Right atrium auricular region (tissue), 2 donors: ENCODE measurements at places on chromosomes 3 and 15. TPM values are rescaled to one million over a fixed set of nuclear protein-coding genes. Genes with fewer than 3 reads are reported as not detected.

DNA sequence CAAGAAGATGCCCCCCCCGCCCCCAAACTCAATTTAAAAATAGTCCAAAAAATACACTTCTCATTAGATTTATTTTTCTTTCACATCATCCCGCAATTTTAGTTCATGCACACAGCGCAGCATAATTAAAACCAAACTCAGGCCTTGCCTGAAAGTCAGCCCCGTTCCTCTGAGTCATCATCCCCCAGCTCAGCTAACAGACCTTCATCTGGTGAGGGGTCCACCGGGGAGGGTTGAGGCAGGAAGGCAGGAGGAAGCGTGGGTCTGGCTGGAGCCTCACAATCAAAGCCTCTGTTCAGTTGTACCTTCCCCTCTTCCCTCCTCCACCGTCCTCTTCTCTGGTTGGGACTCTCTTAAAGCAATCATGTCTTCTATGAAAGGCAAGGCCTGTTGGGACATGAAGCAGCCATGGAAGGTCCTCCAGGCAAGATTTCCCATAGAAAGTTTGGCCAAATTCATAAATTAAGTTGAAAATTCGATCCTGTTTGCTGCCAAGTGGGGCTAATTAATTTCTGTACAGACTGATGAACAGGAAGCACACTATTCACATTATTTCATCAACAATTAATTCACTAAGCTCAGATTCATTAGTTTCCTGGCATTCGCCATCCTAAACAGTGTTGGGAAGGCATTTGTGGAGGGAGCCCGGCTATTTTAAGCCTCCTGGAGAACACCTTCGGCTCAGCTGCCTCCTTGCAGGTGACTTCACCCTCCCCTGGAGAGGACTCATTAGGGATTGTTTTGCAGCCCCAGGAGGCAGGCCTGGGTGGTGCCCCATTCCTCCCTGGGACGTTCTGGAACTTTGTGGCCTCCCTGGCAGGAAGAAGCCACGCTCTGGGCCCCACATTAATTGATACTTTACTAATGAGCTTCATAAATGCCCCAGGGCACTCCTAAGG, 72.3 kb upstream of the BNC1 start:
- H3K27me3 ChIP-seq: no peaks in the 10 kb centered on the region
- H3K36me3 ChIP-seq: no peaks in the 10 kb centered on the region
- no peaks in the 10 kb centered on the region for H3K4me1 ChIP-seq
- DNase-seq: no peak

- H3K27ac ChIP-seq: peak overlapping the region; percentile 87
- H3K4me1 ChIP-seq: no peaks in the 10 kb centered on the region
- DNase-seq: peak; percentile 70
These were observed 42.7 kb downstream of the EIF2AK4 start for GRCh38 chr15:39976291-39977274.

GRCh38 chr3:191762323-191762960, 301.5 kb downstream of the PYDC2 start:
- H3K27ac ChIP-seq: no peak overlapping the region
- no peaks in the 10 kb centered on the region for H3K4me1 ChIP-seq
- H3K27me3 ChIP-seq: no peaks in the 10 kb centered on the region
- DNase-seq: no peak

GRCh38 chr3:71247221-71247957, 336.1 kb downstream of the FOXP1 start:
- no peak overlapping the region for H3K4me3 ChIP-seq
- peak overlapping the region; percentile 86 for H3K27ac ChIP-seq
- H3K27me3 ChIP-seq: no peaks in the 10 kb centered on the region
- no peaks in the 10 kb centered on the region for H3K4me1 ChIP-seq
- DNase-seq: no peak

DNA sequence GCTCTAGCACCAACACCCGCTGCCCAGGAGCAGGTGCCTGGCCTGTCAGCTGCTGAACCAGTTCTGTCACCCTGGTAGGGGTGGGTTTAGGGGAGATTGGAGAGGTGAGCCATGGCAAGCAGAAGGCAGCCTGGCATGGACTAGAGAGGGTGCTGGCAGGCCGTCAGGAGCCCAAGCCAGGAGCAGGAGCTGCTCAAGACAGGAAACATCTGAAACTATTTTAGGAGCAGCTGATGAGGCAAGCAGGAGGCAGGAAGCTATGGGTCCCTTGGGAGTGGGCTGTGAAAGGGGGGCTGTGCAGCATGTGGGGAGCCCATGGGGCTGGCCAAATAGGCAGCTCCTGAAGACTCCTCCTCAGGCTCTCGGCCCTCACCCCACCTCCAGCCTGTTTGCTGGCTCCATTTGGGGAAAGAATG, 2.3 kb downstream of the INKA1 start:
- H3K36me3 ChIP-seq: peaks cover 12% of the 10 kb centered on the region
- no peak overlapping the region for H3K4me3 ChIP-seq
- H3K4me1 ChIP-seq: peaks cover 45% of the 10 kb centered on the region
- DNase-seq: peak; percentile 88

DNA sequence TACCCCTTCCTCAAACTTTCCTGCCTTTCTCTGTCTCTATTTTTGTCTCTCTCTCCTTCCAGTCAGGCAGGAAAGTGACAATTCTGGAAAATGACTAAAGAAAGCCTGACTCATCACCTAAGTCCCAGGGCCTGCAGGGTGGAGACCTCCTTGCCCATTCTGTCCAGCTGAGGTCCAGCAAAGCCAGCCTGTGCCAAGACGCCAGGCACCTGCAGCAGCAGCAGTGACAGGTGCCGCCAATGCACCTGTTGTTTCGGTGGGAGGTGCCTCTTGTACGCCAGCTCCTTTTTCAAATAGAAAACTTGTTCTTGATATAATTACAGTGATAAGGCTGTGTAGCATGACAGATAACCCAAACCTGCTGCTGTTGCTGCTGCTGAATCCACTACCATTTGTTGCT, 501.3 kb downstream of the NTRK3 start:
- peaks cover 25% of the 10 kb centered on the region for H3K4me1 ChIP-seq
- no peak overlapping the region for H3K27ac ChIP-seq
- no peak overlapping the region for H3K4me3 ChIP-seq
- H3K27me3 ChIP-seq: no peaks in the 10 kb centered on the region

- peak overlapping the region; percentile 5 for H3K27ac ChIP-seq
- H3K4me3 ChIP-seq: no peak overlapping the region
- DNase-seq: no peak
- peaks cover 26% of the 10 kb centered on the region for H3K4me1 ChIP-seq
These were observed 71.3 kb upstream of the PHLDB2 start for GRCh38 chr3:111787556-111788463.

GRCh38 chr15:66600240-66600627, 34.4 kb upstream of the LCTL start:
- no peaks in the 10 kb centered on the region for H3K36me3 ChIP-seq
- no peaks in the 10 kb centered on the region for H3K27me3 ChIP-seq
- H3K4me3 ChIP-seq: no peak overlapping the region
- DNase-seq: no peak

DNA sequence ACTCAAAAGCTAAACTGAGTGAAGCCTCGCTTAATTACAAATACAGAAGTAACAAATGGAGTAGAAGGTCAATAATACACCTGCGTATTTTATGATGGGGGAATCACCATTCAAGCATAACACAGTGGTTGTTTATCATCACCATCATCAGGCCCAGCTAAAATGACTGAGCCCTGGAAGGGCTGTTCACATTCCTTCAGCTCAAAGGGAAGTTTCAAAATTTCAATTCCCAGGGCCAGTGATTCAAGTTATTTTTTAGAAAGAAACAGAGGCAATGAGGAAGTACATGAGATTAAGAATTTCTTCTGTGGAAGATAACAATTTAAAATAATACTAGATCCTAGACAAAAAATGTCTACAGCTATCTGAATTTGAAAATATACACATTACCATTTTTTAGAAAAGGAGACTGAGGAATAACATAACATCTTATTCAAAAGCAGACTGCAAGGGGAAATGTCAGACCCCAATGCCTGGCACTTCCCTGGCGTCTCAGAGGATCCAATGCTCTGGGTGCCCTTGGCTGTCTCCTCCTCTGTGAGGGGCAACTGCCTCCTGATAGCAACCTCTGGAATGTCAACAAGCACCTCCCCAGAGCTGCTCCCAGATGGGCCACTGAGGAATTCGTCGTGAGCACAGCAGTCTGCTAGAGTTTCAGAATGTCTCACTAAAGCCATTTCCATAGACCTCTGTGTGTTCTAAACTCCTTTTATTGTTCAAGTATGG, 22.8 kb downstream of the EHD4 start:
- H3K4me3 ChIP-seq: no peak overlapping the region
- no peak for DNase-seq

DNA sequence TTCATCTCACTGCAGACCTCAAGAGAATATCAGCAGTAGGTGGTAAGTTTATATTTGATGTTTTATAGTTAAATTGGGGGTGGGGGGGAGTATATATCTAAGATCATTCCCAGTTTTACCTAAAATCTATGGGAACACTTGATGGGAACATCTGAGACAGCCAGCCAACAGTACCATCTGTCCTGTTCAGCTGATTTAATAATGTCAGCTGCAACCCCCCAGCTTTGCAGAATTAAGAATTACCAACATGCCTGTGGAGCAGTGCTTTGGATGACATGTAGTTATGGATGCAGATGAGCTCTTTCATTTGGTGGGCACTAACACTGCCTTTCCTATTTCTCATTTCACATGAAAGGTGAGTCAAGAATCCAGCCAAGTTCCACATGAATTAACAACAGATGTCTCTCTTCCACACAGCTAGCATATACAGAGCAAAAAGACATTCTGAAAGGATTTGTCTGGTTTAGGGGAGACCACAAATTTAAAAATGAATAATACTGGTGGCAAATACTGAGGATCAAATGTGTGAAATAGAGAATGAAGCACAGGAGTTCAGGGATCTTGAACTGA, 76.2 kb downstream of the SETD5 start:
- no peak overlapping the region for H3K4me3 ChIP-seq
- no peaks in the 10 kb centered on the region for H3K27me3 ChIP-seq
- DNase-seq: no peak
- H3K36me3 ChIP-seq: peaks cover 98% of the 10 kb centered on the region
- no peak overlapping the region for H3K27ac ChIP-seq
- H3K4me1 ChIP-seq: no peaks in the 10 kb centered on the region

GRCh38 chr3:67531181-67532101, 123.0 kb downstream of the SUCLG2 start:
- H3K27me3 ChIP-seq: no peaks in the 10 kb centered on the region
- peaks cover 17% of the 10 kb centered on the region for H3K36me3 ChIP-seq
- no peak overlapping the region for H3K4me3 ChIP-seq
- DNase-seq: no peak
- no peaks in the 10 kb centered on the region for H3K4me1 ChIP-seq

DNA sequence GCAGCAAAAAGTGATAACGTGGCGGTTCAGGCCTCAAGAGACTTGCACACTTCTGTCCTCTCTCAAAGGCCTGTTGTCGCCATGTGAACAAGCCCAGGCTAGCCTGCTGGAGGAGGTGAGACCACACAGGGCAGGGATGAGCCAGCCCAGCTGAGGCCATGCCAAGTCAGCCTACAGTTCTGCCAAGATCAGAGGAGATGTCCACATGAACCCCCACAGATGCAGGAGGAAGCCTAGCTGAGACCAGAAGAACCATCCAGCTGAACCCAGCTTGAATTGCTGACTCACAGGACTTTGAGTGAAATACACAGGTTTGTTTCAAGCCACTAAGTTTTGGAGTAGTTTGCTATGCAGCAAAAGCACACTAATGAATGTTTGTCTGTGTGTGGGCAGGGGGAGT, 50.3 kb upstream of the SEC13 start:
- H3K4me3 ChIP-seq: no peak overlapping the region
- no peak for DNase-seq
- H3K4me1 ChIP-seq: no peaks in the 10 kb centered on the region
- H3K27me3 ChIP-seq: no peaks in the 10 kb centered on the region
- no peaks in the 10 kb centered on the region for H3K36me3 ChIP-seq
- no peak overlapping the region for H3K27ac ChIP-seq

DNA sequence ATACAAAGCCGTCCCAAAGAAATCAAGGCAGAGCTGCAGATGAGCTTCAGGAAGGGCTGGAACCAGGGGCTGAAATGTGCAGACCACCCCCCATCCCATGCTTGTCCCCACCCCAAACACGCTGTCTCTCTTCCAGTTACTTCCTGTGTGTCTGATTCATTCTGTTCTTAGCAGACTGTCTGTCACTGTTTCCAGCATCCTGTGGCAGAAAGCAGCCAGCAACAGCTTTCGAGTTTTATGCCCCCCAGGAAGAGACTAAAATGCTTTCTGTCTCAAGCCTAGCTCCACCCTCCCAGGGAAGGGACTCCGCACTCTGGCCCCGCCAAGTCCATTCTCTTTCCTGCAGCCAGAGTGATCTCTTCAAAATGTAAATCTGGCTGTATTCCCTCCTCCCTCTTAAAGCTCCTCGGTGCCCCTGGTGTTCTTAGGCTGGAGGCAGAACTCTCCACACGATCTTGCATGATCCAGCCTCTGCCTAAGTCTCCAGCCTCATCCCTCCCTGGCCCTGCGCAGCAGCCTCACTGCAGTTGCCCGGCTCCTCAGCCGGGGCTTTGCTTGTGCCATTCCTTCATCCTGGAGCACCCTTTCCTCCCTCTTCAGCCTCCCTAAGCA, 41.5 kb downstream of the HRH1 start:
- no peak for DNase-seq
- no peaks in the 10 kb centered on the region for H3K4me1 ChIP-seq
- no peaks in the 10 kb centered on the region for H3K27me3 ChIP-seq

- H3K27me3 ChIP-seq: no peaks in the 10 kb centered on the region
- H3K4me3 ChIP-seq: peak overlapping the region; percentile 81
- peak overlapping the region; percentile 93 for H3K27ac ChIP-seq
- DNase-seq: peak; percentile 66
- H3K4me1 ChIP-seq: no peaks in the 10 kb centered on the region
- H3K36me3 ChIP-seq: no peaks in the 10 kb centered on the region
These were observed 112.1 kb upstream of the ICE2 start for GRCh38 chr15:60590935-60591495.

DNA sequence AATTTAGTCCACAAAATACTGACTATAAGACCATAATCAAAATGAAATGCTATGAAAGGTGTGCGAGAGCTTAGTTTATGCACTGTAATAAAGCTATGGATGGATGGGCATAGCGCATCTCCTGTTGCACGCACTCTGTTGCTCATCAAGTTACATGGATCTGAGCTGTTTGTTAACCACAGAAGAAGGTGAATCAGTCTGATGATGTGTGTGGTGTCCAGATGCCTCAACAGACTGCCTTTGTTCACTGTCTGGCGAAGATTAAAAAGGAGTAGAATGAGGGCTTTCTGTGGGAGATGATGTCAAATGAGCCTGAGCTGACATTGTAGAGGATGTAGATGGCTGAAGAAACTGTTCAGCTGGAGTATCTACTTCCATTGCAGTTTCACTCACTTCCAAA, 36.1 kb downstream of the NSMCE3 start:
- no peak for DNase-seq
- no peaks in the 10 kb centered on the region for H3K36me3 ChIP-seq
- no peak overlapping the region for H3K27ac ChIP-seq
- no peaks in the 10 kb centered on the region for H3K4me1 ChIP-seq
- no peak overlapping the region for H3K4me3 ChIP-seq
- H3K27me3 ChIP-seq: no peaks in the 10 kb centered on the region

GRCh38 chr15:91318516-91318915, 218.5 kb downstream of the SV2B start:
- H3K36me3 ChIP-seq: no peaks in the 10 kb centered on the region
- no peak overlapping the region for H3K4me3 ChIP-seq
- DNase-seq: no peak
- no peak overlapping the region for H3K27ac ChIP-seq
- no peaks in the 10 kb centered on the region for H3K27me3 ChIP-seq

The WDR93 gene
- total RNA-seq: 0.20 TPM

The ZKSCAN7 gene
- total RNA-seq: 3.4 TPM

The NDN gene
- total RNA-seq: 51.6 TPM

The GOLGA8N gene
- 6.0 TPM for total RNA-seq

The CHST2 gene
- 2.3 TPM for total RNA-seq

The SLC22A13 gene
- not detected for total RNA-seq

The RPN1 gene
- total RNA-seq: 189 TPM

The CEMIP gene
- 2.9 TPM for total RNA-seq

The CSTA gene
- total RNA-seq: 1.1 TPM

The ERC2 gene
- 2.9 TPM for total RNA-seq

The TICRR gene
- total RNA-seq: not detected
